ENCODE measurements at places on chromosomes 3 and 15.

GRCh38 chr3:30078736-30079135, 527.7 kb upstream of the TGFBR2 start:
- no peak for DNase-seq

GRCh38 chr3:141498598-141499223, 11.9 kb downstream of the RASA2 start:
- peak; percentile 92 for DNase-seq

DNA sequence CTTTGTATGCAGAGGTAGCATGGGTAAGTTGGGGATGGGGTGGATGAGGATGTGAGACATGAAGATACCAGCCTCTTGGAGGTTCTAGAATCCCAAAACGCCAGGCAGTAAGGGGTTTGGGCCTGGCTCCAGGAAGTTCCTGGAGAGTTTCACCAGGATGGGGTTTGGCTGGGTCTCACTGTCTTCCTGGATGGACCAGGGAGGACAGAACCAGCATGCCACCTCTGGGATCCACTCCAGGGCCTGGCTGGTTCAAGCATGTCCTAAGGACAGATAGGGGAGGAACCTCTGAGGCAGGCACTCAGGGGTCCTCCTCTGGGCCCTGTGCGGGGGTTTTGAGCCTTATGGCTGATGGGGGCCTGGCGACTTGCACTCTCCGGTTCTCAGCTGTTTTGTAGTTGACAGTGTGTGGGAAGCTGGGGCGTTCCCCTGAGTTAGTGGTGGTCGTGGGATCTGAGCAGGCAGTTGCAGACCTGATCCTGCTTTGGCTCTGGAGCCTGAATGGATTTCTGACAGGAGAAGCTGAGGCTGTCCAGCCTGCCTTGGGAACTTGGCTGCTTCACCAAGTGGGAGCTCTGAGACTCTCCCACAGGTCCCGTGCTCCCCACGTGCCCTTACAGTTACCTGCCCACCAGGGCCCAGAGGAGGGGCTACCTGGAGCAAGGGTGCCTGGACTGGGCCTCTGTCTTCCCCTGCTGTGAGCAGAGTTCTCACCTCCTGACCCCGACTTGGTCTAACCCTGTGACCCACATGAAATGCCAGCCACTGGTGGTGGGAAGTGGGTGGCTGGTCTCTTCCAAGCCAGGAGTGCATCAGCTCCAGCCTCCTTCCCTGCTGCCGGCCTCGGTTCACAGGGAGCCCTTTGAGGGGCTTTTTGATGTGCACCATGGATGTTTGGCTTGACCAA, 128.4 kb downstream of the EEFSEC start:
- no peak for DNase-seq

GRCh38 chr15:100372739-100373119, 31.0 kb upstream of the ADAMTS17 start:
- no peak for DNase-seq

DNA sequence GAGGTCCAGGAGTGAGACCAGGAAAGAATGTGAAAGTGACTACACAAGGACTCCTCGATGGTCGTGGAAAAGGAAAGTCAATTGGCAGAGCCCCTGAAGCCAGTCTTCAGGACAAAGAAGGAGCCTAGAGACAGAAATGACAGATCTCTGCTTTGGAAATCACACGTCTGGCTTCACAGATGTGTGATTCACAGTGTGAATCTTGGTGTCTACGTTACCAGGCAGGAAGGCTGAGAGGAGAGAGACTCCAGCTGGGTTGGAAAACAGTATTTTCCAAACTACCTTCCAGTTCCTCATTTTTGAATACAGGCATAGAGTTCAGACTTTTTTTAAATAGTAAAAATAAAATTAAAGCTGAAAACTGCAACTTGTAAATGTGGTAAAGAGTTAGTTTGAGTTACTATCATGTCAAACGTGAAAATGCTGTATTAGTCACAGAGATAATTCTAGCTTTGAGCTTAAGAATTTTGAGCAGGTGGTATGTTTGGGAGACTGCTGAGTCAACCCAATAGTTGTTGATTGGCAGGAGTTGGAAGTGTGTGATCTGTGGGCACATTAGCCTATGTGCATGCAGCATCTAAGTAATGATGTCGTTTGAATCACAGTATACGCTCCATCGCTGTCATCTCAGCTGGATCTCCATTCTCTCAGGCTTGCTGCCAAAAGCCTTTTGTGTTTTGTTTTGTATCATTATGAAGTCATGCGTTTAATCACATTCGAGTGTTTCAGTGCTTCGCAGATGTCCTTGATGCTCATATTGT, 6.0 kb downstream of the CCR2 start:
- no peak for DNase-seq

DNA sequence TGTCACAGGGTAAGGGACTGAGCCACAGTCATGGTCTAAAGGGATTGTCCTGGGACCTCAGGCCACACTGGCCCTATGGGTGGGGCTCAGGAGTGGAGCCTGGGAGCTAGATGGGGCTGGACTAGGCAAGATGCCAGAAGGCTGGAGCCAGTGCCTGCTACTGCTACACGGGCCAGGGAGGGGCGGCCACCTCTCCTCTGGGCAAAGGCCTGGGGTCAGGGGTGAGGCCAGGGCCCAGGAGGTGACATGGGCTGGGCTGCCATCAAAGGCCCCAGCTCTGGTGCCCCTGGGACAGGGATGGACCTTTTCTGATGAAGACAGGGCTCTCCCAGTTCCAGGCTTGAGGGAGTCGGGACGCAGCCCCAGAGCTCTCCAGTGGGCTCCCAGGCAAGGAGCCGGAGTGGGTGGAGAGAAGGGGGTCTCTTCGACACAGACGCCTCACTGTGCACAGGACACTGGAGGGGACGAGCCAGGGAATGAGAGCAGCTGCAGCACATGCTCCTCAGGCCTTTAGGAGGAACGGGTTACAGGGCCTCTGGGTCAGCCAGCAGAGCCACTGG, 62.1 kb upstream of the IQSEC1 start:
- no peak for DNase-seq

DNA sequence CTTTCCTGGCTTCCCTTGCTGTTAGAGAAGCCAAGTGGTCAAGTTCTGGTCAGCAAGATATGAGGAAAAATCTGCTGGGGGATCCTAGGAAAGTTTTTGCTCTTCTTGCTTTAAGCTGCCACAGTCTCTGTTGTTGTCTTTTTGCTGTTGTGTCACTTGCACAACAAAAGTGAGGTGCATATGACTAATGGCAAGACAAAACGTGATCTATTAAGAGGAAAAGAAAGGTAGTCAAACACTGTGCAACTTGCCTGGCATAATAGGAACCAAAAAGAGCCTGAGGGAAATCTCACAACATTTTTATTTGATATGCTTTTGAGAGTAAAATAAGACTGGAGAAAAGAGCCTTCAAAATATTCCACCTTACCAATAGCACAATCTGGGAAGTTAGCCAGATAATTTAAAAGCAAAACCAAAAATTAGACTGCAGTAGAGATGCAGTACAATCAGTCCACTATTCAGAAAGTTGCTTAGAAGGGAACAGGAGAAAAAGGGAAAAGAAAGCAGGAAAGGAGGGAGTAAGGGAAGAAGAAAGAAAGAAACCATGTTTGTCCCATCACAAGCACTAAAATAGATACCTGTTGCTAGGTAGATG, 110.0 kb upstream of the SLC4A7 start:
- no peak for DNase-seq

DNA sequence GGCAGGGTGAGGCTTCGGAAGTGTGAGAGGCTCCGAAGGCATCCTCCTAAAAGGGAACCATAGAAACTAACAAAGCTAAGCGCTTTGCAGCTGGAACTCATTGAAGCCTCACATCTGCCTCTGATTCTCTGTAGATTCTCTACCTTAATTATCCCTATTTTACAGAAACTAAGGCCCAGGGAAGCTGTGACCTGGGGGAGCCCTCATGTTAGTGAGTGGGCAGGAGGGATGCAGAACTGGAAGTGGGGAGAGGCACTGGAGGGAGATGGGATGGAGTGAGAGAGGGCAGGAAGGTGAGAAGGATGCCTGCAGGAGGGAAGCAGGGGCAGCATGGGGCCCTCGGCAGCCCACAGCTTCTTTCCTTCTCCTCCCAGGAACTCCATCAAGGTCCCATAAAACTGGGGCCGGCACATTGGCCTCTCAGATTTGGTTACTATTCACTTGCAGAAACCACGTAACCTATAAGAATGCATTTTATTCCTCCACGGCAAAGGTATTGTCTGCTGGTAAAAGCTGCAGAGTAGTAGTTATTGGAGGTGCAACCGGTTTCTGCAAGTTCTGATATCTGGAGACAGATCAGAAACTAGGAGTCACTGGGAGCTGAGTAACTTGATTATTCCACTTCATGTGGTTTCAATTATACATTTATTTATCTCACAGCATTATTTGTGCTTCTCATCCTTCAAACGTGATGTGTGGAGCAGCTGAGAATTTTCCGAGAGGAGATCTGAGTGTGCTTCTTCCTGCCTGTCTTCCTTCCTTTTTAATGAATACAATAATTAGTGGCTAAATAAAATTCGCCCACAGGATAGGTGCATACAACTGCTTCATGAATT, 24.0 kb upstream of the CHCHD6 start:
- no peak for DNase-seq

GRCh38 chr15:42401544-42402454, 42.5 kb downstream of the CAPN3 start:
- peak; percentile 2 for DNase-seq

DNA sequence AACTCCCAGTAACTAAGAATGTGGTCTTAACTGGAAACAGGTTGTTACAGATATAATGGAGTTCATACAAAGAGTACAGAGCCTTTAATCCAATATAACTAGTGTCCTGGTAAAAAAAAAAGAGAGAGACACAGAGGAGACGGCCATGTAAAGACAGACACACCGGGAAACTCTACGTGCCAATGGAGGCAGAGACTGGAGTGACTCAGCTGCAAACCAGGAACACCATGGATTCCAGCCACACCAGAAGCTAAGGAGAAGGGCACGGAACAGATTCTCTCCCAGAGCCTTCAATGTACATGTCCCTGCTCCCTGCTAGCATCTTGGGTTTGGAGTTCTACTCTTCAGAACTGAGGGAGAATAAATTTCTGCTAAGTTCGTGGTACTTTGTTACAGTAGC, 4.5 kb downstream of the RNF168 start:
- DNase-seq = no peak

GRCh38 chr15:72511536-72511935, 37.4 kb downstream of the ARIH1 start:
- no peak for DNase-seq

- DNase-seq = no peak
Measured at GRCh38 chr3:70342149-70342548, 29.7 kb upstream of the MDFIC2 start.

GRCh38 chr3:66133050-66133757, 87.6 kb upstream of the SLC25A26 start:
- no peak for DNase-seq

DNA sequence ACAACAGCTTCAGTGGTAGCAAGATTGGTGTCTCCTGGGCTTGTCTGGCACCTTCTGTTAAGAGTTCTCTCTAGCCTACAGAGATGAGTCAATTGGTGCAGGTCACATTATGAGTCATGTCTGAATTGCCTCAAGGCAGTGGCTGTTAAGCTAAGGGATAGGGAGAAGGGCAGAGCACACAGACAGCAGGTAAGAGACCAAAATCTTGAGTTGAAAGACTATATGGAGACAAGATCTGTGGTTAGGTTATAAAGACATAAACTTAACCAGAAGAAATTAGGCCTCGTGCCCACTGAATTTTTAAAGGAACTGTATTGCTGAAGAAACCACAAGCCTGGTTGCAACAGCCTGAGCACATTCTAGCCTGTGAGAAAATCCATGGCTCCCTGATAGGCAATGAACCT, 19.2 kb upstream of the KPNA1 start:
- DNase-seq = peak; percentile 10

DNA sequence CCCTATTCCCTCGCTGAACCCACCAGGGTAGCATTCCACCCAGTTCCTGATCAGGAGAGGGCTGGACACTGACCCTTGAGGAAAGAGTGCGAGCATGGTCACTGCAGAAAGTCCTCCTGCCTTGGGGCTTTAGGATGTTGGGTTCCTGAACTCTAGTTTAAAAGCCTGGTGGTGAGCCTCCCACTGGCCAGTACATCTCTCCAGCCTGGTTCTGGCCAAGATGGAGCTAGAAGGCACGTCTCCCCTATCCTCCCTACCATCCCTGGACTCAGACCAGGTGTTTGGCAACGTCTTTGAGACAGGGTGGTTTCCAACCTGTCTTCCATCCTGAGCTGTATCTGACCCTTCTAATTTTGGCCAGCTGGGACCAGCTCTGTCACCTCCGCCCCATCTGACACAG, 31.4 kb downstream of the NBEAL2 start:
- DNase-seq = no peak

- no peak for DNase-seq
Measured at GRCh38 chr3:72659188-72659587, 189.1 kb downstream of the SHQ1 start.

GRCh38 chr3:34178415-34178814, 380.0 kb downstream of the PDCD6IP start:
- DNase-seq = no peak

DNA sequence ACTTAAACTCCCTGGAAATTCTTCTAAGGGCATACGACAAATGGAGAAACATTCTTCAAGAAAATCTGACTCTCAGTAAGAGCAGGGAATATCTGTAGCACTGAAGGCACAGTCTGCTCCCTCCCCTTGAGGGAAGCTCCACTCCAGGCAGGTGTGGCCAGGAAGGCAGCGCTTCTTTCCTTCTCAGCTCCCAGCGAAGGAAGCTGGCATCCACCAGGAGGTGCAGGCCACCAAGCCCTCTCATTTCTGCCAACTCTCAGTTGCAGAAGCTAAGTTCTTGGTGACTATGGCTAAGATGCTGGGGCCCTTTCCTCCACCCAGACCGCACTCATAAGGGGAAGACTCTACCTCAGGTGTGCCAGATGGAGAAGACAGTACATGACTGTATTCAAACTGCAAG, 37.7 kb upstream of the SLC41A3 start:
- DNase-seq = no peak

DNA sequence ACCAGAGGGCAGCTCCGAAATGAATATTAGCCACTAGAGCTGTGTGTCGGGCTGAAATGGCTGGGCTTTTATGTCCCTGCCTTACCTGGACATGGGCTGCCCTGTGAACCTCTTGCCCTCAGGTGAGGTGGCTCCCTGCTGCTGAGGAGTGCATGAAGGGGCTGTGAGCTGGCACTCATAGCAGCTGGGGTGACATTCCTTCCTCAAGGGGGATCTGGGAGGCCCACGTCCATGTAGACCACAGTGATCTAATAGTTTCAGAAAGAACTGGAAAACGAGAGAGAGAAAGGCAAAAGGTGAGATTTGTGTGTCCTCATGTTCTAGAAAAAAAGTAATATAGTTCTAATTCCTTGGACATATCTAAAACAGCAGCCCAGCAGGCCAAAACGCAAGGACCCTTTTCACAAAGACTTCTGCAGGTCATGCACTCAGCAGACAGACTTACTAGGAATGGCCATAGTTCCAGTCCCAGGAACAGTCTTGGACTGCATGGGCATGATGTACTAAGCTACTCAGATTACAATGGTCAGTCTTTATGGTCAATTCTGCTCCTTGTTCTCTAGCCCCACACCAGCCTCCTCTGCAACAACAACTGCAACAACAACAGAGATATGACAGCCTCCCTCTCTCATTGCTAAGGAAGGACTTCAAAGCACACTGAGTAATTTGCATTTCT, 10.8 kb upstream of the SLC24A5 start:
- DNase-seq = no peak

Measured in KG1 (cell line).